GM19239 (cell line): ENCODE measurements at places on chromosomes 4 and X.

DNA sequence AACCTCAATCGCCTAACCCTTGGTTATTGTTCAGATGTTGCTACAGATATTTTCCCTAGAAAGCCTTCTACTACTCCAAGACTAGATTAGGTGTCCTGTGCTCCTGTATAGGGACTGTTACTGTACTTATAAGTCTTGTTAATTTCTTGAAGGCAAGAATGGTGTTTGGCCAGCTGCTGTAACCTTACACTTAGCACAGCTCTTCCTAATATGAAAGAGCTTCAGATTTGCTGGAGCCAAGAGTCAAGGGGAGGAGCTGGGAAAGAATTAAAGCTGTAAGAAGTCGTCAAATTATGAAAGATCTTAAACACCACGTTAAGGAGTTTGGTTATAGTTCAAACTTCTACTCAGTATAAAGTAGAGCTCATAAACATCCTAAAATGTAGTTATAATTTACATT is 245.9 kb upstream of the TLL1 start:
- DNase-seq = no peak

DNA sequence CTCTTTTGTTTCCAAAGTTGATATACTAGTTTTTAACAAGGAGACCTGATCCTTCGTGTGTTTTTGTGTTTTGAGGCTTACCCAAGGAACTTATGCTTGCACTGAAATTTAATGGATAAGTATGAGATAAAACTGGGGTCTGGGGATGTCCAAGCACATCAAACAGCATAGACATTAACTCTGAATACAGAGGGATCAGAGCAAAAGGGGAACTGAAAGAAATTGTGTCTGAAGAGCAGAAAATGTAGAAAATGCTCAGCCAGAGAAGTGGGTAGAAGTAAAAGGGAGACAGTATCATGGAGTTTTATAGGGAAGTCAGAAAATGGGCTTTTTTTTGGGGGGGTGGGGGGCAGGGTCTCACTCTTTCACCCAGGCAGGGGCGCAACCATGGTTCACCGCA is 695.4 kb downstream of the ARAP2 start:
- DNase-seq = no peak

DNA sequence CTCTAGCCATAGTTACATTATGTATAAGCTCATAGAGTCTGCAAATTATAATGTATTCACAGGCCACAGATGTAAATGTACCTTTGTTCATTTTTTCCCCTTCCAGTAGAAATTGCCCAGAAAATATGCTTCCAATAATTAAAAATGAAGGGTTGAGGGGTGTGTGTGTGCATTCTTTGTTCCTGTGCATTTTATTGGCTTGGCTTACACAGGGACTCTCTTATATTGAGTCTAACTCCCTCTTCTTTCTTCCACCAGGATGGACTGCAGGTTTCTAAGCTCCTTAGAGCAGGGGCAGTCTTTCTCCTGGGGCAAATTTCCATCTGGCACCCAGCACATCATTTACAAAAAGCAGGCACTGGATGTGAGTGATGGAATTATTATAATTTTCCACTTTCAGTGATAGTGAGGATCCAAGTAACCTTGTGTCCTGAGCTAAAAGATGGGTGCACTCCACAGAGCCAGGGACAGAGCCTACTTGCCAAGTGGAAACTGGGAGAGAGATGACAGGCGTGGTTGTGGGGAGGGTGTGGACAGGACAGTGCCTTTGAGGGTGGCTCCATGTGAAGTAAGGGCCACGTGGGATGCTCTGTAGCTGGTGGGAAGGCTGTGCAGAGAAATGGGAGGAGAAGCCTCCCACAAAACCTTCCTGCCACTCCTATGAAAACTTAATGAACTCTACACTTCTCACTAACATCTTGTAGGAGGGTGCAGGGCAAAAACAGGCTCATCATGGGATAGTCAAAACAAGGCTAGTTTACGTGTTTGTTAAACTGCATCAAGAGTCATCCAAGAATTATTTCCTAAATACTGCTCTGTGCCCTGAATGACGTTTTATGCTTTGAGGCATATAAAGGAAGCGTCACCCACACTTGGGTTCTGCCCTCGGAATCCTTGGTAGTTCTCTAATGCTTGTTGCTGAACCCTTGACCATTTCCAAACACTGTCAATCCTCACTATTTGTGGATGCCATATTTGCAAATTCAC is 16.0 kb downstream of the IGFBP7 start:
- DNase-seq = no peak

DNA sequence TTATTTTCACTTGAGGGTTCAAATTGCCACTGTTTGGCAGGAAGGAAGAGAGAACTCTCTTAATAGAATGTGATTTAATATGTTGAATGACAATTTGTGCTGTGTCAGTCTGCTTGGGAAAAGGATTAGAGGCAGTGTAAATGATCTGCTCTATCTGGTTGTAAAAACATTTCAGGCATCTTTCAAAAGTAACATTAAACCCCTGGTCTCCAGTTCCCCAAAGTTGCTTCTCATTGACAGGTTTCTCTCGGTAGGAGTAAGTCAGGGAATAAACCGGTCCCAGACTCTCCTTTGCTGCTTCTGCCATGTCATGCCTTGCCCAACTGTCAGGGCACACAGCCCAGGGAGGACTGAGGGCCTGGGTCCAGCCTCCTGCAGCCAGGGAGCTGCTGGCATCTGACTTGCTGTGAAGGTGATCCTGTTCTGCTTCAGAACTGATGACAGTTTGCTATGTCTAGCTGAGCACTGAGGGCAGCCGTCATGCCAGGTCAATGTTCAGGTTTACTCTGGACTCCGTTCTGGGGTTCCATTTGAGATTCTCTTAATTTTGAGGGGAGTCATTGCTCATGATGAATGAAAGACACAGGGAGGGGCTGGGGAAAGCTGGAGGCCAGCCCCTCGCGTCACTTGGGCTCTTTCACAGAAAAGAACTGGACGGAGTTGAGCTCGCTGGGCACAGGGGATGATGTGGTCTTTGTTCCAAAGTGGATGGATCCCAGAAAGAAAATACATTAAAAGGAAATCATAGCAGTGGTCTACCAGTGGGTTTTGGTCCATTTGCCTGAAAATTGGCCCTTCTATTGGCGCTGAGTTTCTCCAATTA is 312.4 kb downstream of the ARHGAP10 start:
- no peak for DNase-seq

- no peak for DNase-seq
Observed at GRCh38 chr4:133149932-133150471, 908 bp downstream of the PCDH10 start.

DNA sequence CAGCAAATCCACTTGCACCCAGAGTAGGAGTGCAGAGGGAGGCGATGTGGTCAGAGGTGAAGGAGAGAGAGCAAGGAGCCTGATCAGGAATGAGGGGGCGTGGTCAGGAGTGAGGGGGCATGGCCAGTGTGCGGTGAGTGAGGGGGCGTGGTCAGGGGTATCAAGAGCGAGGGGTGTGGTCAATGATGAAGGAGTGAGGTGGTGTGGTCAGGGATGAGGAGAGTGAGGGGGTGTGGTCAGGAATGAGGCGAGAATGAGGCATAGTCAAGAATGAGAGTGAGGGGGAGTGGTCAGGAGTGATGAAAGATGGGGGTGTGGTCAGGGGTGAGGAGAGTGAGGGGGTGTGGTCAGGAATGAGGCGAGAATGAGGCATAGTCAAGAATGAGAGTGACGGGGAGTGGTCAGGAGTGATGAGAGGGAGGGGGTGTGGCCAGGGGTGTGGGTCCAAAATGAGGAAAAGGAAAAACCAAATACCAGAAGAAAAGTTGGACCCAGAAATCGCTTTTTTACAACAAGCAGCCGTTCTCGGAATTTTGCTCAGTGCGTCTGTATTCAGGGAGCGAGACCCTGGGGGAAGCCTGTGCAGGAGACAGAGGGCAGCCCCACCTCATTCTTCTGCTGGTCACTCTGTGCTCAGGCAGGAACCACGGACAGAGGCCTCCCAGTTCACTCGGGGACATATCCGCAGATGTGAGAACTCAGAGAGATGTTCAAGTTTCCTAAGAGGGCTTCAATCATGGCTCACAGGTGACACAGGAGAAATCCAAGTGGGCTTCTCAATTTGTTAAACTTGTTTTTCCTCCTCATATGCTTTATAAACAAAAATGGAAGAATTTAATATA is 47.5 kb downstream of the MAGEA1 start:
- DNase-seq = no peak
